Skin of body (tissue), 3 donors: ENCODE measurements at places on chromosomes 13 and 19. TPM values are rescaled to one million over a fixed set of nuclear protein-coding genes. Genes with fewer than 3 reads are reported as not detected.

SMIM44 gene
- total RNA-seq, result not detected

USHBP1 gene
- total RNA-seq, result 2.0 TPM

PRSS57 gene
- 0.69 TPM for total RNA-seq

SF3A2 gene
- 51.5 TPM for total RNA-seq

ZNF681 gene
- total RNA-seq, result 3.6 TPM

HDGFL2 gene
- total RNA-seq, result 28.7 TPM

ZNF708 gene
- total RNA-seq, result 17.3 TPM

TMEM59L gene
- 1.8 TPM for total RNA-seq

PTPRS gene
- 80.4 TPM for total RNA-seq

DNA sequence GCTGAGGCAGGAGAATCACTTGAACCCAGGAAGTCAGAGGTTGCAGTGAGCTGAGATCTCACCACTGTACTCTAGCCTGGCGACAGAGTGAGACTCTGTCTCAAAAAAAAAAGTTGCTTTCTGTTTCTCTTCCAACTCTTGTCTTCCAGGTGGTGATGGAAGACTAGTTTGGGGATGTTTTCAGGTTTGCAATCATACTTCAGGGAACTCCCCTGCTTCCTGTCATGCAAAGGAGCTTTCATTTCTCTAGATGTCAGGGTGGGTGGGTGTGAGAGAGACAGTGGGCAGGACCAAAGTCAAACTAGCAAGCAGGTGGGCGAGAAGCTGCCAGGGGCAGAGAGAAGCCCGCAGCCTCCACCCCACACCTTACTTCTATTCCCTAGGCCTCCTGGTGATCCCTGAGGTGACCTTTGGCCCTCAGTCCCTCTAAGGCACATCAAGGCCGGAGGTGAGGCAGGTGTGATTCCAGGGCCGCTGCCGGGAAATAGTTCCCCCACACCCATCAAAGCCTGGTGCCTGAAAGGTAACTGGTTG is 25.7 kb downstream of the CCNE1 start:
- no peak for DNase-seq

GRCh38 chr13:49953560-49953959 is 17.4 kb upstream of the SPRYD7 start:
- DNase-seq, result no peak

DNA sequence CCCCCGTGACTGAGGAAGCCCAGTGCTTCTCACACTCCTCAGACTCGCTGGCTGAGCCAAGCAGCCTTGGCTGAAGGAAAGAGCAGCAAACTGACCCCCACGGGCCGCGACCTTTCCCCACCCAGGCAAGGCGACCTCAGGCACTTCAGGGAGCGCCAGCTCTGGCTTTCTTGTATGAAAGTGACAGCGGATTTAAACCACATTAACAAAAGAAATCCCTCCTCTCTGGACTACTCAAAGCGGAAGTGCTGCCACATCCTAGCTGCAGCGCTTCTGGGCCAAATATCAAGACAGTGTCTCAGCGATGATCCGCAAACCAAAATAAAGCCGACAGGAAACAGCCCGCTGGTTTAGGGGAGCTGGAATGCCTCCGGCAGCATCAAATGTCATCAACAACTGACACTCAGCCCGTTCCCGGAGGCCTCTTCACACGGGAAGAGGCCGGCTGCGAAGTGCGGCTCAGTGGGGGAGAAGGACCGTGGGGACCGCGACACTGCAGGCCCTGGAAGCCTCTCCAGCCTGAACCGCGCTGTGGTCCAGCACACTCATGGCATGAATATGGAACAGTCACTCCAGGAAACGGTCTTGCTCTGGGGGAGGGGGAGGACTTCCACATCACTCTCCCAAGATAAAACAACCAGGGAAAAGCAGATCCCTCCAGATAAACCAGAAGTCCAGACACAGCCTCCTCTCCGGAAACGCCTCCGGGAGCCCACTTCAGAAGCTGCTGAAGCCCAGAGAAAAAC is 1.4 kb downstream of the RASA3 start:
- DNase-seq, result peak; percentile 67

DNA sequence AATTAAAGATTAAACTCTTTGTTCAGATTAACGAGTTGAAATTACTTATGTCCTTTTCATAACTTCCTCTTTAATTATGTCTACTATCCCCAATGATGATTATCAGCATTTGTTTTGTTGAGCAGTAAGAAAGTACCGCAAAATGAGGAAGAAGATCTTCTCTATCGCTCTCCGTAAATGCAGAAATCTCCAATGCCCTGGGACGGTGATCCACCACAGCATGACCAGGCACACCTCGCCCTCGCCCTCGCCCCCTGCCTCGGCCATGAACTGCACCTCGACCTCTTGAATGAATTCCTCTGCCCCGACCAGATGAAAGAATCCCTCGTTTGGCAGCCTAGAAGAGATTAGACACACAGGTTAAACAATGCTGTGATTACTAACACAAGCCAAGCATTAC is 69.1 kb downstream of the RBM26 start:
- DNase-seq, result no peak

DNA sequence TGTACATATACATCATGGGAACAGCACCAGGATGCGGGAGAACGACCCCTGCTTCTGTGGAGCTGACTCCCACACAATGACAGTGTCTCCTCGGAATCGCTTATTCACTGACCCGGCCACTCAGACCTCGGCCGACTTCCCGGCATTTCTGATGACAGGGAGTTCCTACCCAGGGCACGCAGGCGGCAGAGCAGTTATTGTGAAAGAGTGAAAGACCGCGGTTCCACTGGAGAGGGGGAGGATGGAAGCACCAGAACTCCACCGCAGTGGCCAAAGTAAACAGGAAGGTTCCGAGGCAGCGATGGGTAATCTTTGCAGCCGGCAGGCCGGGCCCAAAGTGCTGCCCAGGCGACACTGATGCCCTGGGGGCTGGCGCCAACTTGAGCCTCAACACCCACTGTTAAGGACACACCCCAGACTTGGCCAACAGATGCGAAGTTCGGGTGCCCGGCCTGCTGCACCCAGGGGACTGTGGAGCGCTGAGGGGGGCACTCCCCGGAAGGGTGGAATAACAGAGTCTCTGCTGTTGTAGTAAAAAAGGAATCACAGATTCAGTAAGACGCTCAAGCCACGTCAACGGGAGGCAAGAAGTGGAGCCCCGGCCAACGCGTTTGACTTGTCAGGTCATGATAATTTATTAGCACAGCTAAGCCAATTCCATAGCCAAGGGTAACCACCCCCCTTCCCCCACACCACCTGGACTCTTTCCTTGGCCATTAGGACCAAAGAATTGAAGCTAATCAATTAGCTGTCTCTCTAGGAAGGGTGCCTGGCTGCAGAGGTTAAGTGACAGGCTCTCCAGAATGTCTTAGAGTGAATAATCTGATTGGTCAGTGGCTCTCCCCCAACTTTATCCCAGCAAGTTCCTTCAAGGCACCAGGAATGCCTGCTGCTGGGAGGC is 5.8 kb downstream of the MLLT1 start:
- DNase-seq, result no peak

- no peak for DNase-seq
Measured at GRCh38 chr19:12047868-12048267, 4.9 kb downstream of the ZNF878 start.

GRCh38 chr13:73082895-73083294 is 24.1 kb downstream of the KLF5 start:
- DNase-seq, result no peak
